ENCODE measurements at places on chromosomes 3 and 15.

- DNase-seq, result no peak
These were observed 313.6 kb upstream of the TLE3 start for GRCh38 chr15:70411143-70411863.

DNA sequence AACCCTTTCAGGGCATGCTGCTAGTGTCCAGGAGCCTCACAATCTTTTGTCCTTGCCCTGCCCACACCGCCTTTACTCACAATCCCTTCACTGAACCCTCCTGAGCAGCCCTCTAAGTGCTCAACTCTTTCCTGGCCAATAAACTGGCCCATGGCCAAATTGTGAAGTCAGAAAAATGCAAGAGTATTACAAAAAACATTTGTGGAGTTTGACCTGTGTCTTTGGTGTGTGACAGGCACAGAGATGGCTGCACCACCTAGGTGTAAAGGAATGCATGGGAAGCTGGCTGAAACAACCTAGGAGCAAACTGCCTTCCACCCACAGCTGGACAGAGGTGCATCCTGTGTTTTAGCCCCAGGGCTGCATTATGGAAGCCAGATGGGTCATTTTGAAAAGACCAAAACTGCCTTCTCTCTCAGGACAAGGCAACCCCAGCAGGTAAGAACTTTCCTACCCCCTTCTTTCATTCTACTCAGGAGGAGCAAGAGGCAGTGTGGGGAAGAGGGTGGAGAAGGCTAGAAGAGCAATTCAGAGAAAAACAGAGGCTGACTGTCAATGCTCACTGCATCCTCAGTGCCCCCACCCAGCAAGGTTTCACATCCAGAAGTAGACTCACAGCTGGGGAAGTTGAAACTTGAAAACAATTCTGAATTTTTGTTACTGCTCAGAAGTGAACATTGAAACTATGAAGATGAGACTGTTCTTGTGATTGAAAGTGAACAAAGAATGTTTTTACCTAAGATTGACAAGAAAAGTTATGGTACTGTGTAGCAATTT is 78.6 kb downstream of the TRIM42 start:
- DNase-seq, result no peak

- DNase-seq, result no peak
These were observed 20.1 kb downstream of the MAPKAPK3 start for GRCh38 chr3:50637011-50637410.

GRCh38 chr3:69324362-69325025 is 61.4 kb downstream of the FRMD4B start:
- DNase-seq, result no peak

GRCh38 chr15:66144978-66145725 is 108.4 kb downstream of the MEGF11 start:
- no peak for DNase-seq

DNA sequence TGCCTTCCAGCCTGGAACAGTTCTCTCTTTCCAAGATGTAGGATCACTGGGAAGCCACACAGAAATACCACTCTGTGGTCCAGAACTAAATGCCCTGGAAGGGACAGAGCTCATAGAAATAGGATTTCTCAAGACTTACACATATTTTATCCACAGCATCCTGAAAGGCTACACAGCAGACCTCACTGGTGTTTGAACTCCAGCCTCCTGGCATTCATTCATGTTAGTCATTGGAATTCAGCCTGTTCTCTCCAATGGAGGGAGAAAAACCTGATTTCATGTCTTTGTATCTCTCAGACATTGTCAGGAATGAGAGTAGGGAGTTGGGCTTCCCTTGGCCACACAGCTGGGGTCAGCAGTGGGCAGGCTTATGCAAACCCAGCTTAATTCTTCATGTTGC is 121.1 kb upstream of the PPP2R3A start:
- DNase-seq, result no peak

GRCh38 chr15:36330598-36330997 is 248.8 kb upstream of the CDIN1 start:
- DNase-seq, result no peak

DNA sequence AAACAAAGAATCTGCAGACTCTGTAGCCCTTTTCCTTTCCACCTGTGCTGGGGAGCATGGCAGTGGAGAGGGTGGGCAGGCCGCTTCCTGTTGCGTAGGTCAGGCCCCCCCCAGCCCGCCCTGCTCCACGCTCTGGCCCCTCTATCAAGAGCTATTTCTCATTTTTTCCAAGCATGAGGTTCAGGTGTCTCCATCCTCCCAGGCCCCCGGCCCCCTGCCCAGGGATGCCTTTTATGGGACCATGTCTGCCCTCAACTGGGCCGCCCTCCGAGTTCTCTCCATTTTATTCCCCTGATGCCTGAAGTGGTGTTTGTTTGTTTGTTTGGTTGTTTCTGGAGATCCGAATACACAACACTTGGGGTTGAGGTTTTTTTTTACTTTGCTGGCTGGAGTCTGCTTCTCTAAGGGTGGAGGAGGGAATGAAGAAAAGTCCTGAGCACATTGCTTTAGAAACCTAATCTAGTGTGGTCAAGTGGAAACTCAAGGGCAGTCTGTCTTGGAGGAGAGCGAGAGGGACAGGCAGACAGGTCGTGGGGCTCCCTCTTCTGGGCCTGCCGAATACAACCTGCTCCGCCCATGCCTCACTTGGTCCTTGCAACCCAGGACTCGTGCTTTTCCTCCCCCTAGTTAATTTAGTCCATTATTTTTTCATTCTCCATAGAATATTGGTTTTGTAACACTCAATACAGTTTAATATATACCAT is 176.5 kb upstream of the LYSMD4 start:
- no peak for DNase-seq

- no peak for DNase-seq
These were observed 18.3 kb downstream of the LRRC49 start for GRCh38 chr15:70910958-70911357.

DNA sequence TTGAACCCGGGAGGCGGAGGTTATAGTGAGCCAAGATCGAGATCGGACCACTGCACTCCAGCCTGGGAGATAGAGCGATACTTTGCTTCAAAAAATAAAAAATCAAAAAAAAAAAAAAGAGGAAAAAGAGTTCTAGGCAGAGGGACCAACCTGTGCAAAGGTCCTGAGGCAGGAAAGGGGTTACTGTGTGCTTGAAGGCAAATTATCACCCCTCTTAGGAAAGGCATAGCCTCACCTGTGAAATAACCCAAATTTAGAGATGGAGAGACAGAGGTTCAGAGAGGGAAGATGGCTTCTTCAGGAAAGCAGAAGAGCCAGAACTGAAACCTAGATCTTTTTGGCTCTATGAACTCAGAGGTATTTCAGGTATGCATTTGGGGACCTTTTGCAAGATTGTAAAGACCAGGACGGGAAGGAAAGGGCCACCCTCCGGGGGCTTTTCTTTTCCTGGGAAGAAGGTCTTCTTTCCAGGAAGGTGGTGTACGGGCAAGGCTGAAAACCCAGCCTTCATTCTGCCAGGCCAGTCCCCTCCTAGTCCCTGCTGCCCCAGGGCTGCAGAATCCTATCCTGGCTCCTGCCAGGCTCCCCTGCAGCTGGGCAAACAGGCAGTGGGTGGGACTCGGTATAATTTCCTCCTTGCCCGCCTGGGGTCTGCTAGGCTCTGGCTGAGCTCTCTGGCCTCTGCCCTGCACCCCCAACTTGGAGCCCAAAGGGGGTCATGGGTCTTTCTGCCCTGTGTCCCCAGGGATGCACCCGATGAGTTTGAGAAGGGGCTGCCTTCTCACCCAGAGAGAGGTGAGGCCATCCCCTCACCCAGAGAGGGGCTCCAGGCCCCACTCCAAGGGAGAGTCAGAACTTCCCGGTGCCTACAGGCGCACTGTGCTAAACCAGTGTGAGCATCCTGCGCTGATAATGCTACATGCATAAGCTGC is 14.4 kb upstream of the CSK start:
- DNase-seq, result no peak

DNA sequence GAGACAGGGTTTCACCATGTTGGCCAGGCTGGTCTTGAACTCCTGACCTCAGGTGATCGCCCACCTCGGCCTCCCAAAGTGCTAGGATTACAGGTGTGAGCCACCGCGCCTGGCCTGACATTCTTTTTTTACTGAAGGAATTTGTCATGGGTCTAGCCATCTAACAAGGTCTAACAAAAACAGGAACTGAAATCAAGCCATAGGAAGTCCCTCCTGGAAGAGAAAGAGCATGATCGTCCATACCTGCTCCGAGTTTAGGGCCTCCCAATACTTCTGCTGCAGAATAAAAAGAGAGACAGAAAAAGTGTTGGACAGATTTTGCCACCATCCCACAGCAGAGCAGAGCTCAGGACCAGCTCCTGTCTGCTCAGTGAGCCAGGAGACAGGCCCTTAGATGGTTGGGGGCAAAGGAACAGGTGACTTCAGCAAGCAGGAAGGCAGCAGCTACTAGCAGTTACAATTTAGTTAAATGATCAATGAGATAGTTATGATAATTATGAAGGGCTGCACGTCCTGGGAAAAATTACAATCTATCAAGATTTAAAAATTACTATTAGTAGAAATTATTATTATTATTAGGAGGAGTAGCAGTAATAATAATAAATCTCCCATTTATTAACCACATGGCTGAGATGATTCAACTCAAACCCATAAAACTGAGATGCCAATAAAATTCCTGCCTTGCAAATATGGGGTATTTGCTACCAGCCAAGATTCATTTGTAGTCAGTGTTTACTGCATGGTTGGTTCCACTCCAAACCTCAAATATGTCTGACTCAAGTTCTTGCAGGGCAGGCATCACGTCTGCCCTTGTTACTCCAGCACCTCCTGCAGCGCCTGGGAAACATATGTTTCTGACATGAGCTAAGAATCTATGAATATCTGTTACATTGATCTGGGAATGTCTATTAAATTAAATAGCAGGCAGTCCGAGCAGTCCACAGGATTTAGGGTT is 40.1 kb downstream of the TMEM44 start:
- peak; percentile 99 for DNase-seq

GRCh38 chr3:134802428-134803050 is 7.5 kb downstream of the EPHB1 start:
- DNase-seq, result no peak

DNA sequence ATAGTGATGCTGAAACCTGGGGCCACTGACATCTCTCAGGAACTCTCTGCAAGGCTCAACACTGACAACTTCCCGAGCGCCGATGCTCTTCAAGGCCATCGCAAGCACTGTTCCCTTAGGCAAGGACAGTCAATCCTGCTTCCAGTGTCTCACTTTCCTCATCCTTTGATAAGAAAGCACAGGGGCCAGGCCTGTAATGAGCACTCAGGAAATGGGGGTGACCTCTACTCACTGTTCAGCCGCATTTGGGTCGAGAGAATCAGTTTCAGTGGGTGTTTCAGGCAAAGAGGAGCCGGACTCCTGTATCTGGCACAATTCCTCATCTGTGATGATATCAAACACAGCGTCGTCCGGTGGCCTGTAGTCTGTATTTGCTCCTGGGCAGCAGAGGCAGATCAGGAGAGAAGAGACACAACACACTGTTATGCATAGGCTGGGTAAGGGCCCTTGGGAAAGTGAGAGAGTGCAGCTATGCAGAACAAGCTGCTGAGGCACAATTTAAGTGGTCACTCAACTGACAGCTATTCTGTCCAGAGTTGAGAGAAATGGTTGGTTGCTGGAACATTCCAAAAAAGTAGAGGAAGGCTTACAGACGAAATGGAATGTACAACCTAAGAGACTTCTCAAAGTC is 11.9 kb downstream of the CXCR6 start:
- DNase-seq, result no peak

DNA sequence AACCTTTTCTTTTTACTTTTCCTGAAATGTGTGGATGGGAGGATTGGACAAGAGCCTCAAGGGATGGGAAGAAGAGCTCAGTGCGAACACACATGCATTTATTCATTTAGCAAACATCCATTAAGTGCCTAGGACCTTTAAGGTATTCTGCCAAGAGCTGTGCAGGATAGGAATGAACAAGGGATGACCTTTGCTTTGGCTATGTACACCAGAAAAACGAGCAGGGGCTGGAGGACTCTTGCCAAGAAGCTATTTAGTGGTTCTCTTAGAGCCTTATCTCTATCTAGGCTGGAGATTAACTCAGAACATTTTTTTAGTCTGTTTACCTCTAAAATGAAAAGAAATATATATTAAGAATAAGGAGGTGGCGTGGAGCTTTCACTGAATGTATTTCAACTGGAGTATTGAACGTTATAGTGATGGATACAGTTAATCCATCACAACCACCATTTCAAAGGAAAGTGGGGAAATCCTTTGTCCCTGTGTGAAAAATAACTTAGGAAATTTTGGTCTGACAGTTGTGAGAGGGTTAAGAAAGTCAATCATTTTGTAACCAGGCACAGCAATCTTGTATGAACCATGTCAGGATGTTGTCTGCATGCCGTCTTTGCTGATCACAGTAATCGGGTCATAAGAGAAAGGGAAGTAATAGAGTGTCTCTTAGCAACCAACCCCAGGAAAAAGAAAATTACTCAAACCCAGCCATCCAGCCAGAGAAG is 279.0 kb downstream of the LPP start:
- DNase-seq, result no peak

GRCh38 chr3:76482510-76482909 is 557.4 kb upstream of the ROBO2 start:
- no peak for DNase-seq

- no peak for DNase-seq
These were observed 391.9 kb downstream of the OCA2 start for GRCh38 chr15:27707257-27707656.

DNA sequence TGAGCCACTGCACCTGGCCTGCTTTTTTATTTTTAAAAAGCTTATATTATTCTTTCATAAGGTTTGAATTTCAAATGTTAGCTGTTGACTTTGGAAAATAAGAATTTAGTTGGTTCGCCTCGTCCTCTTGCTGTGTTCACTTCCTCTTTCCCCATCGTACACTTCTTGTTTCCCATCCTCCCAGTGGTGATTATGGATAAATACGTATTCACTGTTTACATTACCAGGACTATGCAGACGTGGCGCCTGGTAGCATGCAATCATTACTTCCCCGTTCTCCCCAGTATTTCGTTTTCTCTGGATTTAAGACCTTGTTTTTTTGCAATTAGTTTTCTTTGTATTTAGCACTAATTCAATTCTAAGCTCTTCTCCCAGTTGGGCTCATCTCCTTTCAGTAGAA is 70.1 kb downstream of the LMLN start:
- DNase-seq, result no peak

GRCh38 chr15:62977952-62978811 is 64.4 kb upstream of the TPM1 start:
- DNase-seq, result no peak

GRCh38 chr3:106168962-106169750 is 300.3 kb upstream of the CBLB start:
- no peak for DNase-seq

DNA sequence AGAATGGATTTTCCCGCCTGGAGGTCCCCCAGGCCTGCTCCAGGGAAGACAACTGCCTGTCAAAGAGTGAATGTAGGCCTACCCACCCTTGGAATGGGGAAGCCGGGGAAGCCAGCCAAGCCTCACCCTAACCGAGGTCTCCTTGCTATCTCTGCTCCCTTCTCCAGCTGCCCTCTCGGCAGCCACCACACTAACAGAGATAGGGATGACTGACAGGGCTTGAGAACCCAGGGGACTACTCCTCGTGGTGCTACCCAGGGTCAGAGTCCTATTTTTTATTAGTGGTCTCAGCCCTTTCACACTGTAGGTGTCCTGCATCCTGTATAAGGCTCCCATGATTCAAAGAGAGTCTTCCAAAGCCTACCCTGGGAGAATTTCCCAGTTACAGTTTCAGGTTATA is 160.6 kb upstream of the CHRM5 start:
- no peak for DNase-seq

GRCh38 chr3:130414457-130414856 is 69.0 kb downstream of the COL6A5 start:
- DNase-seq, result no peak

- DNase-seq, result peak; percentile 28
These were observed 26.7 kb downstream of the SLC2A2 start for GRCh38 chr3:170999737-171000242.

All from fibroblast of the conjunctiva (primary cell).